ENCODE measurements at places on chromosomes 3 and 15.
A peak's percentile ranks its signal among the peaks of the same experiment; 100 is the strongest.

GRCh38 chr3:3109407-3110298, 521 bp downstream of the IL5RA start:
- no peak for DNase-seq

GRCh38 chr3:98903705-98904481, 2.4 kb upstream of the DCBLD2 start:
- no peak for DNase-seq

GRCh38 chr15:51736069-51736468, 1.4 kb downstream of the LYSMD2 start:
- no peak for DNase-seq

DNA sequence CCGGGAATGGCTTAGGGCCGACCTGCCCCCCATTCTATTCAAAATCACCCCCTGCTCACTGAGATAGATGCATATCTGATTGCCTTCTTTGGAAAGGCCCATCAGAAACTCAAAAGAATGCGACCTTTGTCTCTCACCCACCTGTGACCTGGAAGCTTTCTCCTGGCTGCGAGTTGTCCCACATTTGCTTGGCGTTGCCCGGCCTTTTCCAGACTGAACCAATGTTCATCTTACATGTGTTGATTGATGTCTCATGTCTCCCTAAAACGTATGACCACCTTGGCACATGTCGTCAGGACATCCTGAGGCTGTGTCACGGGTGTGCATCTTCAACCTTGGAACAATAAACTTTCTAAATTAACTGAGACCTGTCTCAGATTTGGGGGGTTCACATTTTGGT, 3.4 kb upstream of the MUC20 start:
- no peak for DNase-seq

DNA sequence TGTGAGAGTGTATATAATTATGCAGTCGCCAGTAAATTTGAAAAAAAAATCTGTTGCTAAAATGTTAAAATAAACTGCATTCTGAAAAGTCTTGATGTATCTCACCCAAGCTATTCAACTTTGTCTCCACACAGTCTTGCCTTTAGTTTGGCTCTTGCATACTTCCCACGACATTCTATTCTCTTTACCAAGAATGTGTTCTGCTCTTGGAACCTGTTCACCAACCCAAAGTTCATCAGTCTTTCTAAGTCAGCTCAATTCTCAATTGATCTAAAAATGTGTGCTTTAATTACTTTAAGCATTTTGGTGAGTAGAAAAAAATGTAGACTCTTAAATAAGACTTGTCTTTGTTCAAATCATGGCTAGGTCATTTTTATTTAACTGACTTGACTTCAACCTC, 657.7 kb upstream of the TBL1XR1 start:
- no peak for DNase-seq

GRCh38 chr3:161296814-161297213, 74.5 kb downstream of the SPTSSB start:
- no peak for DNase-seq

DNA sequence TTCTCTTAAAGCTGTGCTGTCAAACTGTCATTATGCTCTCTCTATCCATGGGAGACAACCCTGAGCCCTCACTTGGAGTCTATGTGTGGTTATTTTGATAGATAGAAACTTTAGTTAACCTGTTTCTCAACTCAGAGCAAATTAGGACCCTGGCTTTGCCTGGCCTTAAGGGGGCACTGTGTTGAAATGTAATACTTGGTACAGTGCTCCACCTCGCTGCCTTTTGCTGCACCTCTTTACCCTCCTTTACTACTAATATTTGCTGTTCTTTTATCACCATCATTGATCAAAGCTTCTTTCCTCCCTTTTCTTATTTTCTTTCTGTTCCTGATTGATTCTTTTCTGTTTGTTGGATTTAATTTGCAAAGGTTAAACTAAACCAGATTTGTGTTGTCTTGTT, 34.3 kb downstream of the STT3B start:
- DNase-seq: no peak

DNA sequence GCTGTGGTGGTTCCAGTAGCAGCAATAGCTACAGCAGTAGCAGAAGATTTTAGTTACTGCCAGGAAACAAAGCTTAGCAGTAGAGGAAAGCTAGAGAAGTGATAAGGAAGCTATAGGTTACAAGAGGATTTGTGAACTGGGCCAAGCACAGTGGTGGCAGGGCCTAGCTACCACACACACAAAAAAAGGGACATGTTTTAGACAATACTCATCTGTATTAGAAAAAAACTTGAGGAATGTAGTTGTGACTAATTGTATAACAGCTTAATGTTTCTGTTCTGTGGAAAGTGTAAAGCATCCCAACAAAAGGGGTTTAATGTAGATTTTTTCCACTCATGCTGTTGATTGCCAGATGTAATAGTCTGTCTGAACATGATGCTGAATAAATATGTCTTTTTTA, 29.9 kb upstream of the PFN2 start:
- no peak for DNase-seq

DNA sequence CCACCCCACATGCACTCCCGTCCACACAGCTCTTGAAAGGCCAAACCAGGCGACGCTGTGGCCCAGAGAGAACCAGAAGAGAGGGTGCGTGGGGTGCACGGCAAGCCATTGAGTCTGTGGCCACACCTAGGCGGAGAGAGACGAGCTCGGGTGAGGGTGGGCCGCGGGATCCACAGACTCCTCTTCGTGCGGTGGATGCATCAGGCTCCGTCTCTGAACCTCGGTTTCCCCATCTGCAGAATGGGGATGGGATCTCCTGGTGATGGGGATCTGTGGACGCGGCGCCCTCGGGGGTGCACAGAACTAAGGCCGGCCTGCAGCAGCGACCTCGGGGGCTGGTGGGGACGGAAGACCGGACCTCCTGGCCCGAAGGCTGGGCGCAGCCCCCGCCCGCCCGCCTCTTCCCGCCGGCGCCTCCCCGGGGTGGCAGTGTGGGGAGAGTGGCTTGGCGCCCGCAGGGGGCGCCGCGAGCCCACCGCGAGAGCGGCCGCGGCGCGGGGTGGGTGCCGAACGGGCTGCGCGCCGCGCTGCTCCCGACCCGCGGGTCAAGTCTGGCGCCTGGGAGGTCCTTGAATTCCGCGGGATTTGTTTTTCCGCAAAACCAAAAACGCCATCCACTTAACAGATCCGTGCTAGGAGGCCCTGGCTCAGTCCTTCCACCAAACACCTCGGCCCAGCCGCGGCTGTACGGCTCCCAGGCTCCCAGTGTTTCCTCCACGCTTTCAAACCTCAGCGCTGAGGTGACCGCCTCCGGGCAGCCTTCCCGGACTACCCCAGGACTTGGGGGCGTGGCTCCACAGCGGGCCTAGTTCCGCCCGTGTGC, 13.2 kb upstream of the ADPGK start:
- DNase-seq: peak; percentile 23

GRCh38 chr15:70853318-70853972, 512 bp downstream of the LARP6 start:
- no peak for DNase-seq

- DNase-seq: no peak
These were observed 283.1 kb upstream of the STAC start for GRCh38 chr3:36097209-36097608.

- no peak for DNase-seq
These were observed 92.3 kb upstream of the FHIT start for GRCh38 chr3:61343543-61343942.

GRCh38 chr3:62942227-62942626, 67.0 kb upstream of the CADPS start:
- DNase-seq: no peak

DNA sequence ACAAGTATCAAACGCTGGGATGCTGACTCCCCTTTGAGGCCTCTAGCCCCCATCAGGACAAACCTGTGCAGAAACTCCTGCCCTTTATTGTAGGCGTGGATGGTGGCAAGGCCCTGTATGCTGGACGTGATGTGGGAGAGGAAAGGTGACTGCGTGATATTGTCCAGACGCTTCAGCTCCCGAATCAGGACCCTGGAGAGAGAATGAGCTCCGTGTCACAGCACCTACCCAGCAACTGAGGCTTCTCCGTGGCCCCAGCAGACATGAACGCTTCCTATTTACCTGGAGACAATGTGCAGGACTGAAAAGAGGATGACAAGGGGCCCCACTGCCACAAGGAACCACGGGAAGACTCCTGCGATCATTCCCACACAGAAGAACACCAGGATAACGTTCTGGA, 65.0 kb upstream of the PARL start:
- no peak for DNase-seq

DNA sequence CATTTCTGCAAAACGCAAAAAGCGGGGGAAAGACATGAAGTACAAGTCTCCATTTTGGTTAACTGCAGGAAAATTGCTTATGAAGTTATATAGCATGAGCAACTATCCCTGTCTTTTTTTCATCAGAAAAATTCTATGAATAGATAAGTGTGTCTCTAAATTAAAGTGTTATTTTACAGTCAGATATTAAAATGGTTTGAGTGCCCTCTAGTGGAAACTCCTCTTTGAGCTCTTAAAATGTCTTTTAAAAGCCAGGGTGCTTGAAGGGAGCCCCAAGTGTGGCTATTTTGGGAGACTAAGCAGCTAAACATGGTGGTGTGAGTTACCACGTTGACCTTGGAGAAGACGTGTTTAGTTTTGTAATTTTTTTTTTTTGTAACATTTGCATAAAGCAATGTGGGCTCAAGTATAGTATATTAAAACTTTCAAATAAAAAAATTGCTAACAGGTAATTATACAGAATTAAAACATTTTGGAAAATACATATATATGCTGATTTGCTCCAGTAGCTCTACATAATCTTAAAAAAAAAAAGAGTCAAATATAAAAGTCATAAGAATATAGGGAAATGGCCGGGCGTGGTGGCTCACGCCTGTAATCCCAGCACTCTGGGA, 77.2 kb downstream of the PPP2R3A start:
- DNase-seq: peak; percentile 24

DNA sequence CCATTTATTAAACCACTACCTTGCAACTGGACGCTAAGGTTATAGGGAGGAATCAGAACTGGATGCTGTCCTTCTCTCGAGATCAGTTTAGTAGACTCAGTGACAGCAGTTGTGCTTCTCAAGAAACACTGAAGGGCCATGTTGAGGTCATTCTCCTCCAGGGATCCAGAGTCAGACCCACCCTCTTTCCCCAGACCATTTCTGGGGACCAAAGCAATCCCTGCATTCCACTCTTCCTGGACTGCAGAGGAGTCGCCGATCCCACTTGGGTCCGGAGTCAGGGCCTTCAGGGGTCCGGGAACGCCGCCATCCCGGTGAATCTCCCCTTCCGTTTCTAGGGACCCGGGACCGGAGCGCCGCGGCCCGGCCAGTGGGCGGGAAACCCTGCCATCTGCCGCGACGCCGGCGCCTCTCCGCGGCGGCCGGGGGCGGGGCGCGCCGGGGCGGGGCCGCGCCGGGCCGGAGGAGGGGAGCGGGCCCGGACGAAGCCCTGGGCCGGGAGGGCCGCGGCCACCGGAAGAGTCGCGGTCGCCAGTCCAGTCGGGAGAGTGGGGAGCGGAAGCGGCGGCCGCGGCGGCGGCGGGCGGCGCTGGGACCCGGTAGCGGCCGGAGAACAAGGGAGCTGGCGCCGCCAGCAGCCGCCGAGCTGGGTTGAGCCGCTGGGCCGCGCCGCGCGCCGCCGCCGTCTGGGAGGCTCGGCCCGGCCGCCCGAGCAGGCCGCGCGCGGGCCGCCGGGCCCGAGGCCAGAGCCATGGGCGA, at the start of gene DVL3:
Gene DVL3 (plus strand): TSS at position 493 of the 759 bp plus-strand sequence. CDS start 259 bp downstream, at position 752.
- no peak for DNase-seq

DNA sequence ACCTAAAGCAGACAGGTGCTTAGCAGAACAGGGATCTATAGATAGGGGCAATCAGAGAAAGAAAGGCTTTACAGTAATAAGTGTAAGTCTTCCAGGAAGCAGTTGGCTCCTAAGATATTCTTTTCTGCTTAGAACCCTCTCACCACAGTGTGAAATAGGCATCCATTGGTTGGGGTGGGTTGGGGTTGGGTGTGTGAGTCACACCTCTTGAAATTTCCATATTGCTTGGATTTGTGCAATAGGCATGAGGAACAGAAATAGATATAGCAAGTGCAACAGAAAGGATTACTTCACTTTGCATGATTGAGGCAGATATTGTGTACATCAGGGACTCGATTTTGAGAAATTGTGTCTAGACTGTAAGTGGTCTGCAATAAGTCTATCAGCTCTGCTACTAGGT, 200.1 kb upstream of the GAP43 start:
- DNase-seq: no peak

DNA sequence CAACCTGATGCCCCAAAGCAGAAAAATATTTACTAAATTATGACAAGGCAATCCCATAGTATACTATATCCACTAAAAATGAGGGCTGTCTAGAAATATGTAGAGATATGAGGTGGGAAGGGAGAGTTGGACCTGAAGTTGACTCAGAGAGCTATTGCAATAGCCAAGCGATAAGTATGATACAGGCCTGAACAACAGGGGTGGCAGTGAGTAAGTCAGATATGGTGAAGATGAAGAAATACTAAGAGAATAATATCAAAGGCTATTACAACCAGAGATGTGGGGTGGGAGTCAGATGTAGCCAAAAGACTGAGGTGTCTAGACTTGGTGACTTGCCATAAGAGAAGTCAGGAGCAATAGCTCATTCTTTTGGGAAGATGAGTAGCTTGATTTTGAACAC, 9.2 kb downstream of the HSPBAP1 start:
- DNase-seq: no peak

GRCh38 chr3:69791106-69791505, 51.8 kb downstream of the MITF start:
- DNase-seq: peak; percentile 57

DNA sequence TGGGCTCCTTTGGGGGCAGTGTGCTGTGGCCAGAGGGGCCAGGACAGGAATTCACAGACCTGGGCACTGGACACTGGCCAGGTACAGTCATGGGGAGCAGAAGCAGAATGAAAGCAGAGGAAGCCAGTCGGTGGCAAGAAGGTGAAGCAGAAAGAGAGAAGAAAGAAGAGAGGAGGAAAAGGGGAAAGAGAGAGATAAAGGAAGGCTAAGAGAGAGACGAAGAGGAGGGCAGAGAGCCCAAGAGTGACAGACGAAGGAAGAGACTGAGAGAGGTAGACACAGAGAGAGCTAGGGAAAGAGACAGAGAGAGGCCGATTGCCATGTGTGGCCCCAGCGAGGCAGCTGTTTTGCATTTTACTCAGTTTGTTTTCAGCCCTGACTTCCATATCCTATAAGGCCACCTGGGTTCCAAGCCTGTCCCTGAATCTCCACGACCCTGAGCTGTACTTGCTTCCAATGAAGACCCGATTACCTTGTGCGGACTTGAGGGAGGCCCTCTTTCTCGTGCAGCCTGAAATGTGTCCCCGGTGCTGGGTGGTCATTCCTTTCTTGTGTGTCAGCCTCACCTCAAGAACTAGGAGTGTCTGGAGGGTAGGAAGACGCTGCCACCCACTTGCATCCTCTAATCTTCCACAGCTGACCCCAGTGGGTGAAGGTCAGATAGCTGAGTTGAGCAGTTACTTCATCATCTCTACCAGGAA, 73.9 kb downstream of the LSM3 start:
- DNase-seq: no peak
